ENCODE measurements at places on chromosomes 3 and 15.
A peak's percentile ranks its signal among the peaks of the same experiment; 100 is the strongest.

DNA sequence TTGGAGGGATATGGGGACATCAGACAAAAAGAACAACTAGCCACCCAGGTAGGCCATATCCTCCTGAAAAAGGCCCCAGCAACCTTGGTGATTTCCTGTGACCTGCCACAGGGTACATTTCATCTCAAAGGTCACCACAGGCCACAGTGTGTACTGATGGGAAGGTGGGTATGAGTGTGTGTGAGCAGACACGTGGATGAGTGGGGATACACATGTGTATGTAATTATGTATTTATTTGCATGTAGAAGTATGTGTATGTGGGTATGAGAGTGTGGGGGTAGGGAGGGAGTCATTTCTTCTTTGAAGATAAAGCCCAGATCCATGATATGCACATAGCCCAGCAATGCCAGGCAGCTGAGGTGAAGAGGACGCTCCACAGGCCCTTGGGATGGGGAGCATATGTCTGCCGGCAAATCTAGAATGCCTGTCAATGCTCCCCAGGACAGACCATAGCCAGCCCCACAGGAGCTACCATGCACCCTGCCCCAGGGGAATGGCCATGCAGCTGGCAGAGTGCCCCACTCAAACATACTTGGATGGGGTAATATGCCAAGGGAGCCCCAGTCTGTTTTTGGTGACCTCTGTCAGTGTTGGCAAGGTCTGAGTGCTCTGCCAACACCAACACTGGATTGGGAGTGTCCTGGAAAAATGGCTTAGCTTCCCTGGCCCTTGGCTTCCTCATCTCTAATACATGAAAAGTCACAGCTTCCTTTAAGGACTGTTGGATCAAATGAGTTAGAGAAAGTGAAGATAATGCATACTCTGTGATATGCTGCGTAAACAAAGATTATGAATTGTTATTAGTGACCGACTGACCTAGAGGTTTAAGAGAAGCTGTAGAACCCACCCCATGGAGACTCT is 42.4 kb downstream of the RAB6B start:
- DNase-seq: no peak

- no peak for DNase-seq
Measured at GRCh38 chr3:9402410-9403228, 5.2 kb downstream of the SETD5 start.

DNA sequence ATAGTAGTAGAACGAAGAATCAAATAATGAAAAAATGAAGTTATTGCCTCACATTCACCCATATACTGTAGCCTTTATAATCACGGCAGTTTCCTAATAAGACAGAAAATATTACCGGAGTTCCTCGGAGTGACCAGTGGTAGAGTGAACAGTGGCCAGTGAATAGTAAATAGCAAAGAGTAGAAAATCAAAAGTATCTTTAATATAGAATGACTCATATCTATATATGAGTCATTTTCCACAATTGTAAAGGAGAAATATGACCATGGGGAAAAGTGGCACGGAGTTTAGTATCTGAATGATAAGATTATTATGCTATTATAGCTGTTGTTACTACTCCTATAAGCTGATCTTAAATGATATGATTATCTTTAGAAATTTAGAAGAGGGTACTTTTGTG is 38.5 kb downstream of the ZBTB20 start:
- DNase-seq: no peak

DNA sequence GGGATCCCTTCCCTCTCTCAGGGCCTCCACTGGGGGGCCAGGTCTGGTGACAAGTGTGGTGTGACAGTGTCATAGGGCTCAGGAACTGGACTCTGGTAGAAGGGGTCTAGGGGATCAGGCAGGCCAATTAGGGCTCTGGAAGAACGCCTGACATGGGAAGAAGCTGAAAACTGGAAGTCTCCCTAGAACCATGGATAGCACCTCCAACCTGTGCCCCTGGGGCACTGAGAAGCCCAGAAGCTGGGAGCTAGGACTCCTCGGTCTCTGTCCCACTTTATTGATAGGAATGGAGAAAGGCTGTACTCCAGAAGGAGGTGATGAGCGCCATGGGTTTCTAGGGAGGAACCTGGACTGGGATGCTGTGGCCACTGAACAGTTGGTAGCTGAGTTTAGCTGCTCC is 30.7 kb downstream of the INSYN1 start:
- no peak for DNase-seq

DNA sequence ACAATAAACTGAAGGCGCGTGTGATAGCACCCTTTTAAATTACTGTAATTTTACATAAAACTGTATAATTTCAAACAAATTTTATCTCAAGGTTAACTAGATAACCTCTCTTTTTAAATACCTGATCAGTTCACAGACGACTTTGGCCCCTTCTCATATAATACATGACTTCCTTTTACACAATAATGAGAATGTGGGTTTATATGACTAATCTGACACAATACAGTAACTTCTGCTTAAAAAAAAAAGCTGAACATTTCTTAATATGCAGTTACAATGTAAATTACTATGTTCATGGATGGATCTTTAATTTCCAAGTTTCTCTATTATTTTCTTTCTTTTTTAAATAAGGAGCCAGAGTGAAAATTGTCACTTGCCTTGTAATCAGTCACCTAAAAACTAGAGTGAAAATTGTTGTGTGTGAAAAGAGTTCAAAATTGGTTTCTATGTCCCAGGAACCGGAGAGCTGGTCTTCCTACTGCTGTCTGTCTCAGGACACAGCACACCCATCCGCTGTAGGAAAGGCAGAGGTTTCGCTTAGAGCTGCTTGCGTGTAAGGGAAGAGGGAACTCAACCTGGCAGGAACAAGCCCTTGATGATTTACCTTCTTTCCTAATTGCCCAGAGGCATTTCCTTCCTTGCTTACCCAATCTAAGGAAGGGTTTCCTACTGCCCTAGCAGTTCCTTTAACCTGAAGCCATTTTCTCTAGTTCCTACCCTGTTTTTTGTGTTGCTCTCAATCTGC is 33.3 kb downstream of the PLD1 start:
- DNase-seq: no peak

DNA sequence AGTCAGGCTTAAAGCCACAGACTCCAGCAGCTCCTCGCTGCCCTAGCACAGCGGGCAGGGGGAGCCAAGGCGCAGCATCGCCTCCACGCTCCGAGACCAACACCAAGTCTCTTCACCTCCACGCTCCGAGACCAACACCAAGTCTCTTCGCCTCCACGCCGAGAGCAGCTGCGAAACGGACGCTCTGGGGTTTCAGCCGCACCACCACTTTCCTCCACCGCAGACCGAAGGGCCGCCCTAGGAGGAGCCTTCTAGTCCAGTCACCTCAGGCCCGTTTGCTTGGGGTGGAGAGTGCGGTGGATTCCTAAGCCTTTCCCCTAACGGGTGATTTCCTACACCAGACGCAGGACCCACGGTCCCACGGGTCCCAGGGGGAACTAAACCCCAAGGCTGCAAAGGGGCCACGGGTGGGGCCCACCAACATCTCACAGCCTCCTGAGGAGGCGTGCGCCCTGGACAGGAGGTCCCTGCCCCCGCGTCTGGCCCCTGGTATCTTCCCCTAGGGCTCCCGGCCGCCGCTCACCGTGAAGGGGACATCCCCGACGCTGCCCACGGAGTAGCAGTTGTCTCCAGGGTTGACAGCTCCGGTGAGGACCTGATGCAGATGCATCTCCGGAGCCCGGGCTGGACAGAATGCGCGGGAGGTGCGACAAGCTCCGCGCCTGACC is 501 bp downstream of the DMXL2 start:
- DNase-seq: peak; percentile 50

DNA sequence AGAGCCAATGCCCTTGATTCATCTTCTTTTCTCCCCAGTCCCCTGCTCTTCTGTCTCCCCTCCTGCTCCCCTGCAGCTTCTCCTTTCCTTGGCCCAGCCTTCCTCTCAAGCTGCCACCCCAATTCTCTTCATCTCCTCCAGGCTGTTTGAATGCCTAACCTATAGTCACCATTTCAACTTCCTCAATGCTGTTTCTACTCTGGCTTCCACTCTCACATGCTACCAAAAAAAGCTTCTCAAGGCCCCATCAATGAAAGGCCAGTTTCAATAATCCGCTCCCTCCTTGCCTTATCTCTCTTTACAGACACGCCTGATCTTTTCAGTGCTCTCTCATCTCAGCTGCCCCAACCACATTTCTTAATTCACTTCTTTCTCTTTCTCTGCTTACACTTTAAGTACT is 212.2 kb upstream of the GPR149 start:
- DNase-seq: no peak

DNA sequence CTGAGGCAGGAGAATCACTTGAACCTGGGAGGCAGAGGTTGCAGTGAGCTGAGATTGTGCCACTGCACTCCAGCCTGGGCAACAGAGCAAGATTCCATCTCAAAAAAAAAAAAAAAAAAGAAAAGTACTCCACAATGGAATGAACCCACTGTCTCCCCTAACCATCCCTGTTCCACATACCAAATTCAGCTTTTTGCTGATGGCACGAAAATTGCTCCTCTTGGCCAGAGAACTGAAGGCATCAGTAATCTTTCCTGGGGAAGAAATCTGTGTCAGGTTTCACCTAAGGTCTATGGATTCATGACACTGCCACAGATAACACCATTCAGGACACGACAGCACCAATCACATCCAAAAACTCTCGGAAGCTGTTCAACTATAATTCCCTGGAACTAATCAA is 6.9 kb upstream of the PRC1 start:
- no peak for DNase-seq

GRCh38 chr15:70281811-70282307 is 184.1 kb upstream of the TLE3 start:
- DNase-seq: peak; percentile 62

All from activated CD4-positive, alpha-beta T cell treated with anti-CD3 and anti-CD28 coated beads, Interleukin-10, Interleukin-2, amounts not matched to agents 100 ng/mL and 50 ng/mL, durations not matched to agents 16 hours and 8 hours (primary cell).